ENCODE measurements at places on chromosomes 5 and 9. TPM values are rescaled to one million over a fixed set of nuclear protein-coding genes. Genes with fewer than 3 reads are reported as not detected.
A peak's percentile ranks its signal among the peaks of the same experiment; 100 is the strongest.

Gene PCDHB6
- 0.75 TPM for total RNA-seq

DNA sequence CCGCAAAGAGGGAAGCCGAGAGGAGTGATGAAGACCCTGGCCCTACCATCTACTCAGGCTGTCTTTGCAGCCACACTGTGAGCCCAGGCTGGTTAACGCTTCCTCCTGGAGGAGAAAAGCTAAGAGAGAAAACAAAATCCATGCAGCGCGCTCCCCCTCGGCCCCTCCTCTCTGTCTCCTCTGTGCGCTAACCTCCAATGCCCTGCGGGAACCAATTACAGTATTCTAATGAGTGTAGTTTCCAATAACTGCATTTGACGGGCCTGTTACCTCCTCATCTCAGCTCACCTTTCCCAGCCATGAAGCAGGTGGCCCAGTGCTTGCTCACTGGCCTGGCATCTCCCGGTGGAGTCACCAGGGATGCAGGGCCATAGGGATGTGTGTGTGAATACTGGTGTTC lies 565.5 kb downstream of the EBF1 start:
- H3K4me1 ChIP-seq = no peaks in the 10 kb centered on the region
- no peak for DNase-seq
- no peaks in the 10 kb centered on the region for H3K36me3 ChIP-seq
- H3K4me3 ChIP-seq = no peak overlapping the region

Gene SCGB3A2
- total RNA-seq = 186 TPM

- H3K4me1 ChIP-seq = peaks cover 20% of the 10 kb centered on the region
- H3K36me3 ChIP-seq = no peaks in the 10 kb centered on the region
- peak overlapping the region; percentile 48 for H3K27ac ChIP-seq
Measured at GRCh38 chr9:126989847-126990842, 75.6 kb downstream of the RALGPS1 start.

GRCh38 chr9:136558373-136558772 lies 12.5 kb upstream of the NOTCH1 start:
- H3K36me3 ChIP-seq = no peaks in the 10 kb centered on the region
- no peak overlapping the region for H3K4me3 ChIP-seq
- H3K27me3 ChIP-seq = no peaks in the 10 kb centered on the region
- no peak for DNase-seq

Data from upper lobe of right lung (tissue), 1 donor.